ENCODE measurements at places on chromosomes 4 and X.

GRCh38 chrX:1600406-1601050 lies 9.1 kb downstream of the AKAP17A start:
- DNase-seq, result no peak

DNA sequence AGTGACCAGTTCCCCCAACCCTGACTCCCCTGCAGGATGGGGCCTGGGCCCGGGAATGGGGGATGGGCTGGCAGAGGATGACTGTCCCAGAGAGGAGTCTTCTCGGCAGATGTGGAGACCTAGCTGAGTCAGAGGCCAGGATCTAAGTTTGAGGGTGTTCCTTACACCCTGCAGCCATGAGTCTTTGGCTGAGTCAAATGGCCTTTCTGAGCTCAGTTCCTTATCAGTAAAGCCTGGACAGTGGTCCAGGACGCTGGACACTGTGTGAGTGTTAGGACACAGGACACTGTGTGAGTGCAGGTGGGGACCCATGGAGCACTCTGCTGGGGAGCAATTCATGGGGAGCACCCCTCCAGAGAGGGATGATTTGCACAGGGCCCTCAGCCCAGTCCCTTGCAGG lies 5.0 kb downstream of the IL9R start:
- DNase-seq, result no peak

GRCh38 chrX:7286168-7286837 lies 138.3 kb upstream of the PUDP start:
- no peak for DNase-seq

- DNase-seq, result no peak
Measured at GRCh38 chr4:138845054-138845453, 170.5 kb upstream of the NOCT start.

- no peak for DNase-seq
Measured at GRCh38 chr4:179398414-179398813, 1956.2 kb upstream of the AGA start.

DNA sequence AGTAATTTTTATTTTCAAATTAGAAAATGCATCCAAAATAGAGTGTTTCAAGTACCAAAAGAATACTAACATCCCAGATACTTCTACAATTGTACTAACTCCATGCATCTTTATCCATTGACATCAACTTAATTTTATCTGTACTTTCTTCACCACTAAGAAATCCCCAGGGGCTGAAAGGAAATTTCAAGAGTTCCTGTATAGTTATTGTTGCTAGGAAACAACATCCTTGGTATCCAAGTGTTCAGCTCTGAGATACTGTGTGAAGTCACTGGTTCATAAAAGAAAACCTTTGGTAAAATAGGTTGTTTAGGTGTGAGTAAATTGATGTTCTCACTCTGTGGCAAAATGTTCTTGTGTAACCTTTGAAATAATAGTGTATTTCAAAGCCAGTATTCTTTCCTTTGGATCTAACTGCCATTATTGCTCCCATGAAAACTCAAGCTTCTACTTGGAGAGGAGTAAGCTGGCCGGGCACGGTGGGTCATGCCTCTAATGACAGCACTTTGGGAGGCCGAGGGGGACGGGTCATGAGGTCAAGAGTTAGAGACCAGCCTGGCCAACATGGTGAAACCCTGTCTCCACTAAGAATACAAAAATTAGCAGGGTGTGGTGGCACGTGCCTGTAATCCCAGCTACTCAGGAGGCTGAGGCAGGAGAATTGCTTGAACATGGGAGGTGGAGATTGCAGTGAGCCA lies 72.9 kb downstream of the COMMD8 start:
- DNase-seq, result no peak

DNA sequence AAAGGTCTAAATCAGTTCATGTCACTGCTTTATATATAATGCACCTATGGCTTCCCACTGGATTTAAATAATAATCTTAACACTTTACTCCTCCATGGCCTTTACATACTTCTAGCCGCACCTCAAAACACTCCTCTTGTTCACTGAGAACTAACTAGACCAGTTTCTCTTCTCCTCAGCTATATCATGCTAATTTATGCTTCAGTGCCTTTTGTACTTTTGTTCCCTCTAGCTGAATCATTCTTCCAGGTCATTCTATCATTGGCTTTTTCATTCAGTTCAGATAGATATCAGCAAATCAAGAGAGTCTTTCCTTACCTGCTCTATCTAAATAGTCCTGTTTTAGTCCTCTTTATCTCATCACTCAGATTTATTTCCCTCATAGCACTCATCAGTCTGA lies 64.2 kb downstream of the TET2 start:
- DNase-seq, result no peak

GRCh38 chr4:171847751-171848150 lies 34.5 kb downstream of the GALNTL6 start:
- DNase-seq, result no peak

GRCh38 chr4:1460967-1461868 lies 55.0 kb upstream of the NKX1-1 start:
- DNase-seq, result no peak

GRCh38 chr4:173243321-173243720 lies 74.7 kb downstream of the GALNT7 start:
- DNase-seq, result no peak

GRCh38 chr4:98838977-98839618 lies 89.8 kb downstream of the EIF4E start:
- DNase-seq, result no peak

GRCh38 chr4:81756973-81757372 lies 285.3 kb upstream of the RASGEF1B start:
- DNase-seq, result no peak

DNA sequence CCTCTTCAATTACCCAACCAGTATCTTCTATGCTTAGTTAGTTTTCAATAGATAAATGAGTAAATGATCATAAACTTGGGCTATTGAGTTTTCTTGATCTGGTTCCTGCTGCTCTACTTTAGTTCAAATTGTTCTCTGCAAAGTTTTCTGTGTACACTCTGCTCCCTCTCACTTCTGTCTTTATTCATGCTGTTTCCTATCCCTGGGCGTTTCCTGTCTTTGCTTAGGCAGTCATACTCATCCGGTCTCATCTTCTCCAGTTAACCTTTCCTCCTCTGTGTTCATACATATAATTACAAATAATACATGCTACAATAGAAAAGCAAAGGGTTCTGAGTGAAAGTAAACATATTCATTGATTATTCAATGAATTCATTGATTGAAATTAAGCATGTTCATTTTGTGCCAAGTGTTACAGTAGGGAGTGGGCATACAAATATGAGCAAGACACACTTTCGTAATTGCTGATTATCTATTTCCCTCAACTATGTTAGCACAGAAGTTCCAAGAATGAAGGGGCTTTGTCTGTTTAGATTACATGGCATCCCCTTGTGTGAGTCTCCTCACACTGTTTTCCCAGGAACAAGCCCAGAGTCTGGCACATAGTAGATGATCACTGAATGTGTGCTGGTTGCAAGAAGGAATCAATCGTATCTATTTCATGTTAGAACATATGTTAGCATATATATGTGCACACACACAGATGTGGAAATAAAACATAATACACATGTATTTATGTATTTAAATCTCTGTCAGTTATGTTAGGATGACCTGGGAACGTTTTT lies 1.1 kb downstream of the RAB39B start:
- DNase-seq, result no peak

- DNase-seq, result no peak
Measured at GRCh38 chr4:121122661-121123060, 41.5 kb downstream of the TNIP3 start.

GRCh38 chr4:48321312-48321711 lies 20.0 kb upstream of the SLAIN2 start:
- DNase-seq, result no peak

- DNase-seq, result no peak
Measured at GRCh38 chr4:183635321-183635720, 23.7 kb downstream of the RWDD4 start.

DNA sequence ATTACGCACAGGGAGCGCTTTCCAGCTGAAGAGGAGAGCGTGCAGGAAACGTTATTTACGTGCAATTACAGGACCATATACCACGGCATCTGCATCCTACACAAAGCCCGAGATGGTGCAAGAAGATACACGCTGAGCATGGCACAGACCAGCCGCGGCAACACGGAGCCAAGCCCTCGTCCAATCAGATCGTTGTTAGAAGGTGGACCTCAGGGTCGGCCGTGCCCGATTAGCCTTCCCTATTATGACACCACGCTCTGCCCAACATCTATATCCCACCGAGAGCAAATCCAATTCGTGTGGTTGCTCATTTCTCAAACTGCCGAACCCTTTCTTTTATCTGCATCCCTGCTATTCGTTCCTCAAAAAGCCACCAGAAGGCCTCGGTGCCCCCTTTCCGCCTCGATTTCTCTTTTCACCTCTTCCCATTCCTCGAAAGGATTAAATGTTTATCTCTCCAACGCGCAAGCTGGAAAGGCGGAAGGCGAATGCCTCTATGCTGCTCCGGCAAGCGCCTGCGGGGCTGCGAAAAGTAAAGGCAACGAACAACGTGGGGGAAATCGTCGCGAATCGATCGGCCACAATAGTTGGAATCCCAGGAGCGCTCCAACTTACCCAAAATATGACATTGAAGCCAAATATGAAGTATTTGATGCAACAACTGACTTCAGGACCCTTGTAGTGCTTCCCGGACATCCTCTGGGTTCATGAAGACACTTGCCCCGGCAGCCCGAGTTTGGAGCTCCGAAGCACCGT lies 702 bp downstream of the TSPAN5 start:
- DNase-seq, result peak; percentile 14

- no peak for DNase-seq
Measured at GRCh38 chr4:52751487-52751911, 274 bp upstream of the ERVMER34-1 start.

GRCh38 chrX:46561824-46562657 lies 11.5 kb upstream of the CHST7 start:
- DNase-seq, result no peak

- DNase-seq, result no peak
Measured at GRCh38 chrX:149910178-149910695, 19.1 kb upstream of the HSFX4 start.

DNA sequence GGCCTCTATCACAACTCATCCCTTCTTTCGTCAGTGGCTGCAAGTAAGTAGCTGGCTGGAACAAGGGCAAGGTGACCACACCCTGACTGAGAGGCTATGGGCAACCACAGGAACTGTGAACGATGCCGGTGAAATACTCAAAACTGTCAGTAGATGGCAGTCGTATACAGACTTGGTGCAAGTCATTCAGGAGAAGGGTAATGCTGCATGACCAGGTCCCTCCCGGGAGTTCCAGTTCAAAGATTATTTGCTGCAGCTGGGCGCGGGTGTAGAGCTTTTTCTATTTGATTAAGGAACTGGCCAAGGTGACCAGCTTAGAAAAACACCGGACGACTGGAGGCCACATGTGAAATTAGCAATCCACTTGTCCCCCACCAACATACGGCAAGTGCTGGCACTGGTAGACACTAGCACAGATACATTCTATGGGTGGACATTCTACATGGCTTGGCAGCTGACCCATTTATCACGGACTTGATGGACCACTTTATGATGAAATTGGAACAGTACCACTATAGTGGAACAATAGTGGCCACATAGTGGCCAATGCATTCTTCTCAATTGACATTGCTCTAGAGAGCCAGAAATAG lies 726.6 kb downstream of the TRAM1L1 start:
- DNase-seq, result no peak

DNA sequence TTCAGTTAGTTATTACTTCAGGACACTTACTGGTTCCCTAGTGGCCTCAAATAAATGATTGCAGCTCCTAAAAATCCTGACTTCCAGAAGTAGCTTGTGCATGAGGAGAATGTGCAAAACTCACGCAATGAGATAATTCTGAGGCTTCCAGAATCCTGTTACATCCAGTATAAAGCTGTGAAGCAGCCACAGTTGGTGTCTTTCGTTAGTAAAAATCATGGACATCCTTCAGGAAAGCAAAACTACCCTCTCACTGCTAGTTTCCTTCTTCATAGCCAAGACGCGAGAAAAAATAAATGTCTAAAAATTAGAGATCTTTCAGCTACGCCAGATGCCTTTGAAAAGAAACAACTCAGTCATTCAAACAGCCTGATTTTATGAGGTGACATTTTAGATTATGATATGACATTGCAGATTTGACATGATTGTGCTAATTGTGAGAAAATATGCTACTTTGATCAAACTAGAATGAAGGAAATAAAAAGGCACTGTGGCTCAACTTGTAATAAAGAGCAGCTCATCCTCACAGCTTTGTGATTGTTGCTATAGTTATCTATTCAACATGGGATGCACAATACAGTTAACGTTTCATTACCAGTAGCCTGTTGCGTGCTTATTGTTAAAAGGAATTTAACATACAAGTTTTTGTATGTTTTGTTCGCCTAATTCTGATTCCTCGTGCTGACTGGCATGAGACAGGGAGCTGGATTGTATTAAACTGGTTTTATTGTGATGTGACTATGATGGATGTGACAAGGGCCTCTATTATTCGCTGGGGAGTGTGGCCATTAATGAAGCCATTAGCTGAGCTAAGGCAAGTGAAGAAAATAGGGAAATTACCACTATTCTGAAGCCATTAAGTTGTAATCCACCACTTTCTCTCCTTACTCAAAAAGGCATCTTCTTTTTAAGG lies 40.5 kb downstream of the AFF2 start:
- no peak for DNase-seq
